ENCODE measurements at places on chromosomes 6 and 20. TPM values are rescaled to one million over a fixed set of nuclear protein-coding genes. Genes with fewer than 3 reads are reported as not detected.

The MRPS10 gene
- 46.2 TPM for polyA plus RNA-seq

The SIM1 gene
- polyA plus RNA-seq, result not detected

The BMP6 gene
- polyA plus RNA-seq, result 1.0 TPM

The MCHR2 gene
- polyA plus RNA-seq, result not detected

The CLVS2 gene
- not detected for polyA plus RNA-seq

The SLC52A3 gene
- 1.7 TPM for polyA plus RNA-seq

The ADA gene
- polyA plus RNA-seq, result 22.9 TPM

- no peak for DNase-seq
These were observed 47.0 kb downstream of the ENPP1 start for GRCh38 chr6:131854803-131855202.

The SLC32A1 gene
- polyA plus RNA-seq, result not detected

DNA sequence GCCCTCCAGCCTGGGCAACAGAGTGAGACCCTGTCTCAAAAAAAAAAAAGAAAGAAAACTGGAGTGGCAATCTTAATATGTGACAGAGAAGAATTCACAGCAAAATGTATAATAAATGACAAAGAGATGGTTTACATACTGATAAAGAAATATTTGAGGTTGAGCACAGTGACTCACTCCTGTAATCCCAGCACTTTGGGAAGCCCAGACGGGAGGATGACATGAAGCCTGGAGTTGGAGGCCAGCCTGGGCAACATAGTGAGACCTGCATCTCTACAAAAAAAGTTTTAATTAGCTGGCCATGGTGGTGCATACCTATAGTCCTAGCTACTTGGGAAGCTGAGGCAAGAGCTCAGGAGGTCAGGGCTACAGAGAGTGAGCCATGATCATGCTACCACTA, 12.4 kb upstream of the DEFB118 start:
- DNase-seq, result no peak

- no peak for DNase-seq
These were observed 1.5 kb downstream of the EPM2A start for GRCh38 chr6:145733810-145734209.

DNA sequence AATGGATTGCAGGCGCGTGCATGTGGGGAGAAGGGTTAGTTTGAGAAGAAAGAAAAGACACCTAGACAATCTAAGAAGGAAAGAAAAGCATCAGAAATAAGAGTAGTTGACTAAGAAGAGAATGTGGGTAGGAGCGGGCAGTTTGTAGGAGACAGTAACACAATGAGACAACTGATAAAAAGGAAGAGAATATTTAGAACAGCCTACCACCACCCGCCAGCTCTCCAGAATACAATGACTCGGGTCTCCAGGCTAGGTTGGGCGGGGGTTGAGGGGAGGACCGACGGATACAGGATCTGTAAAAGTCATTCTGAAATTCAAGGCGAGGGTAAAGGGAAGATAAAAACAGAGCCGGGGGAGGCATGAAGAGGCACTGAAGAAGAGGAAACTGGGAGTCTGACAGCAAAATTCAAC, 712 bp downstream of the ABHD16A start:
- no peak for DNase-seq

DNA sequence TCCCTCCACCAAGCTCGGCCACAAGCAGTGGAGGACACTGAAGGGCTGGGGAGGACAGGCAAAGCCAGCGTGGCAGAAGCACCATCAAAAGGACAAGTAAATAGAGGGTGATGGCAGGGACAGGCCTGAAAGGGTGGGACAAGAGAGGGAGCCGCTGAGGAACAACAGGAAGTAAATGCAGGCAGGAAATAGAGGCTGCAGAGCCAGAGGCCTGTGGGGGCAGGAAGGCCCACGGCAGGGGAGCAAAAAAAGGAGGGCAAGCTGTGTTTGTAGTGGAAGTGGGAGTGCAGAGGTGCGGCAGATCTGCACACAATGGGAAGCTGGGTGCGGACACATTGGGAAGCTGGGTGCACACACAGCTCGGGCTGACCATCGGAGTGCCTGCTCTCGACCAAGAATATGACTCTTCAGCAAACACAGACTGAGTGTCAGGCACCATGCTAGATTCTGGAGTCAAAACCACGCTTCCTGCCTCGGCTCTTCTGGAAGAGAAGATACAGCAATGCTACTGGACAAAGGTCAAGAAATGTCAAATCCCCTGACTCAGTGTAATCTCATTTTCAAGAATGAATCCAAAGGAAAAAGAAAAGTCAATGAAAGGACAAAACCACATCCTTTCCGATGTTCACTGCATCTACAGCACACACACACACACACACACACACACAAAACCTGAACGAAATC, 40.4 kb upstream of the RAB22A start:
- DNase-seq, result no peak

The ABHD16B gene
- polyA plus RNA-seq, result not detected

GRCh38 chr6:146578054-146578453, 20.7 kb upstream of the ADGB start:
- peak; percentile 86 for DNase-seq

The DDX43 gene
- polyA plus RNA-seq, result 0.26 TPM

DNA sequence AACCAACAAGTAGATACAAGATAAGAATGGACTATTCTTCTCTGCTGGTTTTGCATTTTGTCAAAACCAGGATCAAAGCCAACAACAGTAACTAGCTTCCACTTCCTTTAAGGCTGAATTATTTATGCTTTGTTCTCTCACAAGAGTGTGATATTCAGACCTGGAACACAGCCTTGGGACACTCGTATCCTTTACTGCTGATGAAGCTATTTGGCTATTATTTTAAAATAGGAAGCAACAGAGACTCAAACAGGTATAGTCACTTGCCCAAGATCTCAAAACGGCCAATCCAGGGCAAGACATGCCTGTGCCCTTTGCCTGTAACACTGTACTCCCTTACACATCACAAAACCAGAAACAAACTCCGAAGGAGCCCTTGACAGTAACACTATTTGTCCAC, 19.9 kb downstream of the SPTLC3 start:
- no peak for DNase-seq

Data from foreskin keratinocyte (primary cell).